Liver (tissue), 10 donors: ENCODE measurements at places on chromosomes 4 and X.

DNA sequence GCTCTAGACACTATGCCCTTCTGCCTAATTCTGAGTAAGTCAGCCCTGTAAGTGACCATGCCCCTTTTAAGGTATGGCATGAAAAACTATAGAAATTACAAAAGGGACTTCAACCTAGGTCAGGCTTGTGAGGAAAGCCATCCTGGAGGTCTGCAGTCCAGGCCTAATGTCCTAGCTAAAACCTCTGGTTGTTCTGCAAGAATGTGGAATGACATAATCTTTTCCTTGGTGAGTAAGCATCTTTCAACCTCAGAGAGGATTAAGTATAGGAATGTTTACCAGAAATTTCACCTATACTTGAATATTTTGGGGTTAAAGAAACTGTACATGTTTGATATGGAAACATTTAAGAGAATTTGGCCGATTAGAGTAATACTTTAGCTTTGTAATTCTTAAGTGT lies 23.8 kb upstream of the HPSE start:
- DNase-seq = no peak

DNA sequence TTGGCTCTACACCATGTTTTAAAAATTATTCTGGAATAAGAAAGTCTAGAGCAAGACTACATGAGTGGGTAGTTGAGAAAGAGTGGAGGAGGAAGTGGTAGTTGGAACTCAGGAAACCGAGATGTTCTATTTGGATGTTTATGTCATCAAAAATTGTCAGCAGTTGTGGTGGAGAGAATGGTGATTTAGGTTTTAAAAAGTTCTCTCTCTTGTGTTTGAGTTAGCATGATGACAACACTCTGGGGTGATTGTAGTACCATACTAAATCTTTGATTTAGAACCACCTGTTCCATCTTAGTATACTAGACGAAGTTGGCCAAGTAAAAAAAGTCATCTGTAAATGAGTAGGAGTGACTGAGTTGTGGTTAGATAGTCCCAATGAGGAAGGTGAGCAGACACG lies 40.7 kb downstream of the KLHL2 start:
- no peak for DNase-seq

GRCh38 chr4:73944061-73944875 lies 37.6 kb downstream of the PF4 start:
- no peak for DNase-seq

GRCh38 chrX:108736509-108737479 lies at the start of gene IRS4:
TSS of gene IRS4 (minus strand) at chrX:108736563.
- no peak for DNase-seq

GRCh38 chrX:134868771-134869495 lies 121.9 kb upstream of the SMIM10 start:
- DNase-seq = no peak

DNA sequence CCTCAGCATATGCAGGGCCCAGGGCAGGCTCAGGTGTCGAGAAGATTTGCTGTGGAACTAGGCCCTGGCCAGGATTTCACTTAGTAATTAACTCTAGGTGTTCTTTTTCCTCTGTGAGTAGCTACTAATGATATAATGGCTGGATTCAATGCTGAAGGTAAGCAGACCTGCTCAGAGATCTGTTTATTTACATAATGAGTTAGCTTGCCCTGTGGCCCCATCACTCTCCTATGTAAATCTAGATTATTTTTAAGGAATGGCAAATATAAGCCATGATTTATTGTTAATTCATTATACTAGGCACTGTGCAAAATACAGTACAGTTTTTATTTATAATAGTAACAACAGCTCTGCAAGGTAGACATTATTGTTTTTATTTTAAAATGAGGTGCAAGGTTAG lies 117.2 kb downstream of the IRF2 start:
- DNase-seq = no peak

DNA sequence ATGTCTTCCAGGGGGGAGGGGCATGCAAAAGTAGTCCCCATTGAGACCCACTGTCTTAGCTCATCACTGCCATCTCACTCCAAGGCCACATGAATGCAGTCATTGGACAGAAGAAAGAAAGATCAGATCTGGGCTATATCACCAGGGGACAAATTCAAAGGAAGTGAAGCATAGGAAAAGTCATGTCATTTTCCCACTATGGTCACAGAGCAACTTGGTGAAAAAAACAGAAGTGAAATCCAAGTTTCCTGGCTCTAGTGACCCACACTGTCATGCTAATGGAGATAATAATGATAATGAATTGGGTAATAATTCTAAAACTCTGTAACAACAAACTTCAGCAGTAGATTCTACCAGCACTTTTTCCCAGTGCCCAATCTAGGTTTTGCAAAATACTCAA lies 9.9 kb downstream of the LHFPL1 start:
- no peak for DNase-seq

DNA sequence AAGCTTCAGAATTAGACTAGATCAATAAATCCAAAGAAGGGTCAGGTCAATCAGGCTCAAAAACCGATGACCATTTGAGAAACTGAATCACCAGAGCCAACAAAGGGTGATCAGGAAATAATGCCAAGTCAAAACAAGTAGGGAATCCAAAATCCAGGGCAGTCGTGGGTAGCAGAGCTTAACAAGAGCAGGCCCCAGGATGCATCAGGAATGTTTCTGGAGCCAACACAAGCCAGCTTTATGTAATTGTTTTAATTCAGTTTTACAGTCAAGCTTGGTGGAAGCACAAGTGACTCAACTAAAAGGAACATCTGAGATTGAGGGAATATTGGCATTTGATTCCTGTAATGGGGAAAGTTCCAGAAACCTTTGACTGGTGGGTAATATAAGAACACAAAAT lies 237.9 kb upstream of the EDA2R start:
- no peak for DNase-seq
